Adrenal gland (tissue), 19 donors: ENCODE measurements at places on chromosomes 11 and 22.

DNA sequence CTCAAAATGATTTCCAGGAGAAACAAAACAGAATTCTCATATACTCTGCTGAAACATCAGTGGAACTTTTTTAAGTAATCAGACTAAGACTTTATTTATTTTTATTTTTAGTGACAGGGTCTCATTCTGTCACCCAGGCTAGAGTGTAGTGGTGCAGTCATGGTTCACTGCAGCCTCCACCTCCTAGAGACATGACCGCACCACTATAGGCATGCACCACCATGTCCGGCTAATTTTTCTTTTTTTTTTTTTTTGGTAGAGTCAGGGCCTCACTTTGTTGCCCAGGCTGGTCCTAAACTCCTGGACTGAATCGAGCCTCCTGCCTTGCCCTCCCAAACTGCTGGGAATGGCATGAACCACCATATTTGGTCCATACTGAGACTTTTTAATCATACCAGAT is 42.9 kb downstream of the PRDM10 start:
- DNase-seq: no peak

GRCh38 chr22:24436553-24436952 is 9.2 kb downstream of the ADORA2A start:
- no peak for DNase-seq

- no peak for DNase-seq
Observed at GRCh38 chr11:95256321-95256779, 25.3 kb upstream of the SESN3 start.

GRCh38 chr11:59773083-59773440 is 17.9 kb downstream of the STX3 start:
- DNase-seq: no peak

- DNase-seq: no peak
Observed at GRCh38 chr11:116510886-116511650, 261.7 kb downstream of the BUD13 start.
